ENCODE measurements at places on chromosomes 3 and 15.

- no peak for DNase-seq
Measured at GRCh38 chr15:57064033-57064432, 145.6 kb downstream of the TCF12 start.

GRCh38 chr15:99123713-99124451 is 19.0 kb downstream of the SYNM start:
- peak; percentile 98 for DNase-seq

- DNase-seq = no peak
Measured at GRCh38 chr3:101825904-101826445, 23.3 kb upstream of the NFKBIZ start.

DNA sequence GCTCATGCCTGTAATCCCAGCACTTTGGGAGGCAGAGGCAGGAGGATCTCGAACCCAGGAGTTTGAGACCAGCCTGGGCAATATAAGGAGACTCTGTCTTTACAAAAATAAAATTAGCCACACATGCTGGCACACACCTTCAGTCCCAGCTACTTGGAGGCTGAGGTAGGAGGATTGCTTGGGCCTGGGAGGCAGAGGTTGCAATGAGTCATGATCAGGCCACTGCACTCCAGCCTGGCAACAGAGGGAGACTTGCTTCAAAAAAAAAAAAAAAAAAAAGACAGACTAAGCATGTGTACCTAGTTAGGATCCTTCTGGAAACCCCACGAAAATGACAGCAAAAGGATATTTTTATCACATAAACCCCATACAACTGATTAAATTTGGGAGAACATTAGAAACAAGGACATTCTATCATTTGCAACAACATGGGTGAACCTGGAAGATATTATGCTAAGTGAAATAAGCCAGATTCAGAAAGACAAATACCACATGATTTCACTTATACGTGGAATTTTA is 44.9 kb downstream of the METTL6 start:
- DNase-seq = no peak

DNA sequence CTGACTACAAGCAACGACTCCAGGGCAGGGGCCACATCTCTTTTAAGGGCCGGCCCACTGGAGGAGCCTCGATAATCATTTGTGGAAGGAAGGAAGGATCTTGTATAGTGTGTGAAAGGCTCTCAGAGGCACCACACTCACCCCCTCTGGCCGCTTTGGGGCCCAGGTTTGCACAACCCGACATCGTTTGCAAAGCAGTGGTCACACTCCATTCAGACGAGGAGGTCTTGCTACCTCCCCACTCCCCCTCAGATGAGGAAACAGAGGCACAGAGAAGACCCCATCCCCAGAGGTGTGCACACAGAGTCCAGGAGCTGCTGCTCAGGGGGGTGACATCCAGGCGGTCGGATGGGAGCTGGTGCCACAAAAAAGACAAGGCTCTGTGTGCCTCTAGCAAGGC is 29.6 kb downstream of the IQSEC1 start:
- no peak for DNase-seq

DNA sequence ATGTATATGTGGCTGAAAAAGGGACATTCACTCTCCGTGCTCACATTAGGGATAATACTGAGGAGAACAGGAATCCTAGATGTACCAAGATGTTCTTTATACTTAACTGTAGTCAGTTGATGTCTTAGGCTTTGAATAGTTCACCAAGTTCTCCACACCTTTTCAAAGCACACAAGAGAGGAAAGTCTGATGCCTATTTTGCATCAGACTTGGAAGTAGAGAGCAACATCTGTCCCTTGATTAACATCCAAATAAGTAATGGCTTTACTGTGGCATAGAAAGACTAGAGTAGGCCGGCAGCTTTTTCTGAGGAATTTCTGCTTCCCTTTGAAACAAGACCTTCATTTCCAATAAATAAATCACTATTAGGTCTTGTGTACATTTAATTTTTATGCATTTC is 34.0 kb downstream of the PIGB start:
- no peak for DNase-seq

- no peak for DNase-seq
Measured at GRCh38 chr15:50558012-50558411, 11.5 kb upstream of the USP50 start.

GRCh38 chr15:89362203-89363101 is 27.8 kb upstream of the POLG start:
- DNase-seq = no peak

DNA sequence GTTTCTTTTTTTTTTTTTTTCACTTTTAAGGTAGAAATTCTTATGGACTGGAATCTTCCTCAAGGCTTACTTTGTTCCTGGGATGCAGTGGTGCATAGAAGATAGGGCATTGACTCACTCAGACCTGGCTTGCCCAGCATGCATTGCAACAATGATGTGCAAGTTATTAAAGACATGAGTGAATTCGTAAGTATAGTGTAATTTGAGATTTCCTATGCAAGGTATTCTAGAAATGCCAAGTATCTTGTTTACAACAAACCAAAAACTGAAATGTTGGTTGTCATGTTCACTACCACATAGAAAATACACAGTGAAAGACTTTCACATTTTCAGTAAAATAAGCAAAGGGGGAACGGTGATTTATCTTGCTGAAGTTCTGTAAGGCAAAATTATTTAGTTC is 56.5 kb upstream of the FNDC3B start:
- DNase-seq = no peak

DNA sequence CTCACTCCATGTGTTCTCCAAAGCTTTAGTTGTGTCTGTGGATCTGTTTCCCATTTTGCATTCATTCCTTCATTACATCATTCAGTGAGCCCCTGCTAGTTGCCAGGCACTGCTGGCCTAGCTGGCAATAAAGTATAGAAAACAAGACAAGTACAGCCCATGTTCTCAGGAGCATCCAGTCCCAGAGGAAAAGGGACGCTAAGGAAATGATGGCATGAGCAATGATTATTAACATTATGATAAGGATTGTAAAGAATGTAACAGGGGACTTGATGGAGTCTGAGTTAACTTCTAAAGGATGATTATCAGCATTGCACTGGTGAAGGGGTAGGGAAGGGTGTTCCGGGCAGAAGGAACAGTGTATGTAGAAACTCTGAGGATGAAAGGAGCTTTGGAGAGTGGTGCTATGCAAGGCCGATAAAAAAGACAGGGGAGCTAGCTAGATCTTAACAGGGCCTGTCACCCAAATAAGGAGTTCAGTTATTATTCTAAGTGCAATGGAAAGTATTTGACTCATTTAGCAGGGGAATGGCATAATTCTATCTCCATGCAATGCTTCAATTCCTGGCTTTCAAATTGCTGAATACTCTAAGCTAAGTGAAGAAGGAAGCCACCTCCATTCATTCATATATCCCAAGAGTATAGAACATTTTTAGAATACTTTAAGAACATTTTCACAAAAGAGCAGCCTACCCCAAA is 258.2 kb upstream of the STT3B start:
- DNase-seq = no peak

GRCh38 chr3:15112011-15112410 is 13.1 kb upstream of the RBSN start:
- DNase-seq = no peak

GRCh38 chr15:45646220-45646619 is 11.4 kb downstream of the SQOR start:
- no peak for DNase-seq

DNA sequence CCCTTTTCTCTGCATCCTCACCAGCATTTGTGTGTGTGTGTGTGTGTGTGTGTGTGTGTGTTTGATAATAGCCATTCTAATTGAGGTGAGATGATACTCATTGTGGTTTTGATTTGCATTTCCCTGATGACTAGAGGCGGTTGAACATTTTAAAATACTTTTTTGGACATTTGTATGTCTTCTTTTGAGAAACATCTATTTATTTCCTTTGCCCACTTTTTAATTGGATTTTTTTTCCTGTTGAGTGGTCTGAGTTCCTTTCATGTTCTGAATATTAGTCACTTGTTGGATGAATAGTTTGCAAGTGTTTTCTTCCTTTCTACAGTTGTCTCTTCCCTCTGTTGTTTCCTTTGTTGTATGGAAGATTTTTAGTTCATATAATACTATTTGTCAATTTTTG is 54.3 kb upstream of the THSD4 start:
- DNase-seq = no peak

GRCh38 chr3:5699313-5699712 is 511.8 kb downstream of the EDEM1 start:
- no peak for DNase-seq

DNA sequence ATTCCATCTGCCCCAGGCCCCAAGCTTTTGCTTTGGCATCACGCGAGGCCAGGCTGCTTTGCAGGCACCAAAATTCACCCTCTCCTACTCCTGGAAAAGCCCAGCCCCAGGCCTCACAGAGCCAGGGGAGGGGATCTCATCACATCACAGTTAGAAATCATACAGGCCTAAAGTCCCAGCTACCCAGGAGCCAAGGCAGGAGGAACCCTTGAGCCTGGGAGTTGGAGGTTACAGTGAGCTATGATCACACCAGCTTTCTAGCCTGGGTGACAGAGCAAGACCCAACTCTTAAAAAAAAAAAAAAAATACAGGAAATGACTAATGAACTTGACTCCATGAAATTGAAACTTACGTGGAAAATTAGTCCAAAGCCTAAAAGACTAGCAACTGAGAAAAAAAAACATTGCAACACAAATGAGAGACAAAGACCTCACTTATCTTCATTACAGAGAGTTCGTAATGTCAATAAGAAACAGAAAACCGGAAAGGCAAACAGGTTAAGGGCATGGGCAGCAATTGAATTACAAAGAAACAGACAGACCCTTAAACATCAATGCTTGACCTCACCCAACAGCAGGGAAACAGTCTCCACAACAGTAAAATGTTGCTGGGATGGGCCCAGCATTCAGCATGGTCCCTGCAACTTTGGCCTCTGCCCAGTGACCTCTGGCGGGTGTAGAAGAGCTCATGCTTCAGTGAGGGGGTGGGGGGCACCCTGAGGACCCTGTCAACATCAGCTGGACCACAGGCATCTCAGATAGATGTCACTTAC is 151.5 kb downstream of the LRRK1 start:
- no peak for DNase-seq

DNA sequence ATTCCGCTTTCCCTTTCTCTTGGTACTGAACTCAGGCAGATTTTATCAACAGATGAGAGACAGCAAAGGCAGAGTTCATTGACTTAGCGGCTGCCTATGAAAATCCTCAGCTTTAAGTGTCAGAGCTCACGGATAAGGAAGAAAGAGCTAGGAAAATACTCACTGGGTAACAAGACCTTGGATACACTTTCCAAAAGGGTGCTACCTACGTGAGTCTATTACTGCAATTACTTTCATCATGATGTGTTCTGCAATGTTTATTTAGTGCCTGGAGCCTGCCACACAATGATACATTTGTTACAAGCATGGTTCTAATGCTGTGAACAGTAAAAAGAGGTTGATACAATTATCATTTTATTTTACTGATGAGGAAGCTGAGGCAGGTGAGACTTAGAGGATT is 177.5 kb downstream of the GRM7 start:
- DNase-seq = no peak

GRCh38 chr3:53650928-53651661 is 156.7 kb downstream of the CACNA1D start:
- no peak for DNase-seq

- DNase-seq = peak; percentile 16
Measured at GRCh38 chr15:72227192-72227586, 3.8 kb downstream of the PKM start.

- DNase-seq = no peak
Measured at GRCh38 chr3:19190126-19190525, 41.8 kb downstream of the KCNH8 start.

- DNase-seq = peak; percentile 41
Measured at GRCh38 chr3:17518189-17519059, 224.0 kb downstream of the TBC1D5 start.

DNA sequence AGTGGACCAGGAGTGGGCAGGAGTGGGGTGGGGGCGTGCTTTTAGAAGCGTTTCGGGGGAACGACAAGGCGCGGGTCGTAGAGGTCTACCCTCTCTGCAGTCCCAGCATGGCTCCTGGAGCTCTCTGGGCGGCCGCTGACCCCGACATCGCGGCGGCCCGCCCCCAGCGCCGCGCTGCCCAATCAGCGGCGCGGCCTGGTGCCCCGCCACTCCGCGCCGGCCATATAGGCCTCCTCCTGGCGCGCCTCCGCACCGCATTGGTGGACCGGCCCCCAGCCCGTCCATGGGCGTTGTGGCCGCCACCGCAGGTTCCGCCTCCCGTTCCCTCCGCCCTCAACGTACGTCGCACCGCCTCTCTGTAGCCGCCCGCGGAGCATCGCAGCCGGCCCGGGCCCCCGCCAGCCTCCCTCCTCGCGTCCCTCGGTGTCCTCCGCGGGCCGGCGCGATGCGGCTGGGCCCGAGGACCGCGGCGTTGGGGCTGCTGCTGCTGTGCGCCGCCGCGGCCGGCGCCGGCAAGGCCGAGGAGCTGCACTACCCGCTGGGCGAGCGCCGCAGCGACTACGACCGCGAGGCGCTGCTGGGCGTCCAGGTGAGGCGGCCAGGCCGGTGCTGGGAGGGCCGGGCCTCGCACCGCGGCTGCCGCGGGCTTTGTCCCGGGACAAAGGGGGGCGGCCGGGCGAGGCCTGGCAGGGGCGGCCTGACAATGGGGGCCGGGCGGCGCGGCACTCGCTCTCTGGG is at the start of gene RCN2:
RCN2 (plus strand) TSS at position 353 of the 738 bp plus-strand sequence; CDS start at position 446, 93 bp downstream.
- DNase-seq = peak; percentile 97

- no peak for DNase-seq
Measured at GRCh38 chr3:11134794-11135193, 19.5 kb upstream of the HRH1 start.

DNA sequence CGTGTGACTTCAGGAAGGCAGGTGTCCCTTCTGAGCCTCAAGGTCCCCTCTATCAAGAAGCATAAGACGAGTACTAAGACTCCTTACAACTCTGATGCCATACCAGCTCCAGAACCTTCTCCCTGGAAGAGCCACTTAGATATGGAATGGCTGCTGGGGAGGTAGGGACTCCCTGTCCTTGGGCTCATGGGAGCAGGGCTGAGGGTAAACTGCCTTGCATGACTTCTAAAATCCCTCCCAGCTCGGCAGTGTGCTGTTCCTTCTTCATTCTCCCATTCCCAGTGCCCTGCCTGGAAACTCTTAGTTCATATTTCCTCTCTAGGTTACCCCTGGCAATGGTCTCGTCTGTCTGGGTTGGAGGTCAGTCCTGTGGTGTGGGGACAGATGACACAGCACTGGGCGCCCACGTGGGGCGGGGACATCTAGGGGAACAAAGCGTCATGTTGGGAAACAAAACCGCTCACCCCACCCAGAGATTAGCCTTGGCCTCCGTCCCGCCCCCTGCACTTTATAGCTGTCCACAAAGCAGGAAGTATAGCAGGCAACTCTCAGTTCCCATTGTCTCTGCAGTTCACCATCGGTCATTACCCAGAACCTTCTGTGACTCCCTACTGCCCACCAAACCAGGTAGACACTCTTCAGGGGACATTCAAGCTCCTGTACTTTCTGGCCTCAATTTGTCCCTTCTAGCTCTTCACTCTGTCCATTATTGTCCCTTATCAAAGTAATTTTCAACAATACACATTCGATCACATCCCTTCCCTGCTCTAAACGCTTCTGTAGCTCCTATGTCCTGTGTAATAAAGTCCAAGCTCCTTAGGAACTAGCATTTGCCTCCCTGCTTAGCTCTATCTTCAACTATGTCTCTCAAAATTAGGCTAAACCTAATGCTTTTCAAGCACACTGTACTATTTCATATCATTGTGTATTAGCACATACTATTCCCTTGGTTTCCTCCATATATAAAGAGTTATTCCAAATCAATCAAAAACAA is 73.8 kb downstream of the IQSEC1 start:
- no peak for DNase-seq
